ENCODE measurements at places on chromosomes 11 and 22.
A peak's percentile ranks its signal among the peaks of the same experiment; 100 is the strongest.

DNA sequence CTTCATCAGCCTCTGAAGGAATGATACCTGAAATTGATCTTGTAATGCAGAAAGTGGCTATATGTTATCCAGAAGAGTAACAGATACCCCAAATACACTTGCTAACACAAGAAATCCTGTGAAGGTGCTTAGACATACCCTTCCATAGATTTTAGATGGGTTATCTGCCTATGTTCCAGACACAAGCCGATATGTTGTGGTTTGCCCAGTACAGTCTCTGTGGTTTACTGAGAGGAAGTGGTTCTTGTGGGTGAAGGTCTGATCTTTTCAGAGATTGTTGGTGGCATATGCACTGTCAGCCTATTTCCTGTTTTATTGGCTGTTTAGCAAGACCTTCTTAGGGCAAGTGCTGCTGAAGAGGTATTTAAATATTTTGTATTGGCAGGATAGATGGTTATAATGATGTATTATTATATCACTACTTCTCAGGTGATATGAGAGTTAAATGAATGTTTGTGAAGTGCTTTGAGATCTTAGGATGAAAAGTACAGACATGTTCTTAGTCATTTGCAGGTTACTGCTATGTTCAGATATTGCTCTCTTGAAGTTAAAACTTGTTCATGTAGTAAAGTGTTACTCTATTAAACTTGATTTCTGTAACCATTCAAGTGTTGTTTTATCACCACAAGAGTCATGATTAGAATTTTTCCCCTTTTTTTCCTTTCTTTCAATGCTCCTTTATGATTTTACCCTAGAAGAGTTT lies 8.2 kb downstream of the ARHGEF12 start:
- no peak for DNase-seq

- no peak for DNase-seq
These were observed 62.7 kb downstream of the STK33 start for GRCh38 chr11:8531312-8531711.

GRCh38 chr11:19243613-19244012 lies 2.9 kb upstream of the E2F8 start:
- DNase-seq, result no peak

DNA sequence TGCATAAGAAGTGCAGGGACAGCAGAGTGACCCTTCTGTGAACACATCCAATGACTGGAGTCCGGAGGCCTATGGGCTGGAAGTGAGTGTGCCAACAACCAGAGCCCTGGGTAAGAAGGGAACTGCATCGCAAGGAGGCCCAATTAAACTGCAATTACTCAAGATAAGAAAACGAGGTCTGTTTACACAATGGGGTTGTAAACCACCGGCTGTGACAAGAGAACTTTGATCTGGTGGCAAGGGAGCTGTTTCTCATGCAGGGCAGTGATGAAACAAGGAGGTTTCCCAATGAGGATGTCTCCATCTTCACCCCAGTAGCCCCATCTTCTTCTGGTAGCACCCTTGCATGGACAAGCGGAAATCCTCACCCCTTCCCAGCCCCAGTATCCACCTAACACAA lies 21.5 kb downstream of the ETS1 start:
- DNase-seq, result no peak

DNA sequence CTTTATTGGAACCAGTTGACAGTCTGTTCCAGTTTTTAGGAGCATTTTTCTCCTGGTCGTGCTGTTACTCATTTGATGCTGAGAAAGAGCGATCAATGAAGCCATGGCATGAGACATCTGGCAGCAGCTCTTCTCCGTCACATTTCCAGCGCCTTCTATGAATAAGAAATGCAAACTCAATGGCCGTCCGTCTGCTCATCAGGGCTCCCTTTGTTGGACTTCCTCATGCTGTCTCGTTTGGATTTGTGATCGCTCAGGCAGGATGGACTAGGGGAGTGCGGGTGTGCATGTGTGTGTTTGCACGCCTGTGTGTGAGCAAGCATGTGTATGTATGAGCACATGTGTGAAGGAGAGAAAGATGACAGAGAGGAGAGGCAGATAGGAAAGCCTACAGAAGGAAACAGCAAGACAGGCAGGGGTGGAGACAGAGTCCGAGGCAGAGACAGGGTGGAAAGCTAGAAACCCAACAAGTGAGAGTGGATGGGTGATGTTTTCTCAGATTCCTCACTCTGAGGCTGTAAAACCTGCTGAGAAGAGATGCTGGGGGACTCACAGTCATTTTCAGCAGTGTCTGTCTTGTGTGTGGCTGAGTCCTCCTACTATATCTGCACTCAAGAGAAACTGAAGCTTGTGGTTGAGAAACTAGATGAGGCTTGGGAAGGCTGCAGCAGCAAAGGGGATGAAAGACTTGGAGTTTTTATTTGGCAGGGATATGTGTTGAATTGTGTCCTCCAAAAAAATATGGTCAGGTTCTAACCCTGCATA lies 56.0 kb upstream of the CLMP start:
- DNase-seq, result no peak

- DNase-seq, result no peak
These were observed 5.2 kb downstream of the MAML2 start for GRCh38 chr11:96337541-96338431.

DNA sequence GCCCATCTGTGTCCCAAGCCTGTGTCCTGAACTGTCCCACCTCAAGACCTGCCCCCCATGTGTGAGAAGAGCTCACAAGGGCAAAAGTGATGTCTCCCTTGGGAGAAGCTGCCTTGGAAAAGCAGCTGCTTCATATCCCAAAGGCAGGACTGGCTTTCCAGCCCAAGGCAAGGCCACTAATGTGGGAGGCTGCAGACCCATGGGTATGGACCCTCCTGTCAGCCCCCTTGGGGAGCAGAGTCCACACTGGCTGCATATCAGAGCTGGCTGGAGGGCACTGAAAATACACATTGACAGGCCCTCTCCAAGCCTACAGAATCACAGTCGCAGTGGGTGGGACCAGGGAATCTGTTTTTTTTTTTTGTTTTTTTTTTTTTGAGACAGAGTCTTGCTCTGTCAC lies 2.7 kb downstream of the PELI3 start:
- no peak for DNase-seq

DNA sequence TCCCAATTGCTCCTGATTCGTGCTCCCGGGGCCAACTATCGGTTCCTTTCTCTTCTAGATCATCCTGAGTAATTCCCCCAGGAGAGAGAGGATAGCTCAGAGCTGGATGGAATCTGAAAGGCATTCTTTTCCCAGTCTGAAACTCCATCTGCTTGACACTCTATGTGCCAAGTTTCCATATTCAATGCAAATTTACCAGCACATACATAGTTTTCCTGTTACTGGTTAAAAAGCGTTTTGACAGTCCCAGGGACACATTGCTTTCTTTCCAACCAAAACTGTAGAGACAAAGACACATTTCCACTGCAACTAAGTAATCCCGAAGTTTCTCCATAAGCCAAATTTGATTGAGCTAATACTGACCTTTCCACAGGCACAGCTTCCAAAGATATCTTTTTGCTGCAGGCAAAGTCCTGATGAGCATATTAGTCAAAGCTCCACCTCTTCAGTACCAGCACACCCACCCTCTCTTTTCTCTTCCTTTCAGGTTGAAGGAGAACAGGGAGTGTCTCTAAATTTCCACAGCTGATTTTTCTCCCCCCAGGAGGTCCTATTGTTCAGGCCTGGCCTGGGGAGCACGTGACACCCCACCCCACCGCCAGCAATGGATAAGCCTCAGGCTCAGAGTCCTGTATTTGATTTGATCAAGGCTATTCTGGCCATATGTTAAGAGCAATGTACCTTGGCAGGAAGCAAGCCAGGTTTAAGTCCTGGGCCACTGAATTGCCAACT lies 9.7 kb upstream of the ANKK1 start:
- no peak for DNase-seq

- no peak for DNase-seq
These were observed 157.6 kb upstream of the BLID start for GRCh38 chr11:122273476-122274191.

DNA sequence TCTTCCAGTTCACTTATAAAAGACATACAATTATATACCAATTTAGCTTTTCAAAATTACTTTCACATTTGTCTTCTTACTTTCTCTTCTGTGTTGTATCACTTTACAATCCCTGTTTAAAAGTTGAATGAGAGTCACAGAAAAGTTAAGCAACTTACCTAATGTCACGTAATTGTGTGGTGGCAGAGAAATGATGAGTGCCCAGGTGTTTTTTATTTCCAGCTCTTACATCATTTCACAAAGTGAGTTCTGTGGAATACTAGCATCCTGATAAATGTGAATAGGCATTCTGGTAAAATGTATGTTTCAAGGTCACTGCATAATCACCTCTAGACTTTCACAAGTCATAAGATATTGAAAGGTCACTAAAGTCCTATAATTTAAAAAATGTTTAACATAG lies 133.0 kb upstream of the FIBIN start:
- no peak for DNase-seq

DNA sequence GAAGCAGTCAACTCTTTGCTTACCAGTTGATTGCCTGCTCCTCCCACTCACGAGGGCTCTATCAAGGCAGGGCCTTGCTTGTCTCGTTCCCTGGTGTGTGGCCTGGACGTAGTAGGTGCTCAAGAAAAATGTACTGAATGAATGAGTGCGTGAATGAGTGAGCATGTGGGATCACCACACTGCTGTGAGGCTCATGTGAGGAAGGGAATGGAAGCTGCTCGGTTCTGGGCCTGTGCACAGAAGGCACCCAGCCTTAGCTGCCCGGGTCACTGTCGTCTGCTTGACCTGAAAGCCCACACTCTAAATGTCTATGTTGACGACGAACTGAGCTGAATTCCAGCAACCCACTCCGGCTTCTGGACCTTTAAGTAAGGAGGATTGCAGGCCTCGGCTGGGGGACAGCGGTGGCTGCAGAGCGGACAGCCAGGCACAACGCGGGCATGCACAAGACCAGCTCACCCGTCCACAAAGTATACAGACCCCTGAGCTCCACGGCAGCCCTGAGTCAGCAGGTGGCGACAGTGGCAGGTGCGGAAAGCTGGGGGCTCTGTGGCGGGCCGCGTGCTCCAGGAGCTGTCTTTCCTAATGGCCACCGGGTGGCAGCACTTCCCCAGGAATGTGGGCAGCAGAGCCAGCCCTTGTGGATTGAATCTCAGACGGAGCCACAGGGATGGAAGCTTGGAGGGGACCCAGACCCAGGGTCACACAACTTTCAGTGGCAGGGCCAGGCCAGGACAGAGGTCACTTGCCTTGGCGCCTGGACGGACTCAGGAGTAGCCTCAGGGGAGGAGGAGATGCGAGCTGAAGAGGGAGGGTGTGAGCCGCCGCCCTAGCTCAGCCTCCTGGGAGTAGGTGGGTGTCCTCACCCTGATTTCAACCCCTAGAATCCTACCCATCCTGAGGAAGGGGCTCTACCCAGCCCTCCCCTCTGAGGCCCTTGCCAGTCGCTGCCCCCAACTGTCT lies 5.0 kb upstream of the PICK1 start:
- DNase-seq, result peak; percentile 90

DNA sequence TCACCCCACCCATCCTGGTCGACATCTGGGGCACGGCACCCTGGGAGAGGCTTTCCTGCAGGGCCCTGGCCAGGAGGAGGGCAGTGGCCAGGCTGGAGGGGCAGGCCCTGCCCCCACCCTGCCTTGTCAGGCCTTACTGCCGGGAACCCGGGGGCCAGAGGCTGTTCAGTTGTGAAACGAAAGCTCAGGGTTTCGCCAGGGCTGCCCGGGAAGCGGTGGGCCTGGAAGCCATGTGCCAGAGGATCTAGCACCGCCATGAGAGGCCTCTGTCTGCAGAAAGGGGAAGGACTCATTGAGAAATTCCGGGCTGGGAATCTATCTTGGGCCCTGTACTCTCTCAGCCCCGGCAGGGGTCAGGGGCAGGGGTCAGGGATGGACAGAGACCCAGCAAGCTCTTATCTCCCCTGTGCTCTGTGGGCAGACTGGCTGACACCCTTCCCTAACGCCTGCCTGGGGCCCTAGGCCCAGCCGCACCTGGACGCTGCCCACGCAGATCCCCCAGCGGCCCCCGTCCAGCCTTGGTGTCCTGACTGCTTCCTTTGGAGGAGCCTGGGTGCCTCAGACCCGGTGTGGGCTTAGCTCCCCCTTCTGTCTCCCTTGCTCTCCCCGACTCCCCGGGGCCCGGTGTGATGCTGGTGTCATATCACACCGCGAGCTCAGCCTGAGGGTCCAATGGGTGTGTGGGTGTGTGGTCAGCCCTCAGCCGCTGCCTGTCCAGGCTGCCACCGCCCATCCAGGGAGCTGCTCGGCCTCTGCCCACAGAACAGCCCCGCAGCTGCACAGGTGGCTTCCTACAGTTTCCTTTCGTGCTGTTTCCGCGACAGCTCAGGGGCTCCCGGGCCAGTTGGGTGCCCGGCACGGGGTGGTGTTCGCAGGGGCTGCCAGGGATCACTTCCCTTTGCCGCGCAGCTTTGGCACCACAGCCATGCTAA lies 6.5 kb downstream of the PIM3 start:
- DNase-seq, result peak; percentile 71

GRCh38 chr11:76604081-76604625 lies 66.4 kb downstream of the LRRC32 start:
- no peak for DNase-seq

DNA sequence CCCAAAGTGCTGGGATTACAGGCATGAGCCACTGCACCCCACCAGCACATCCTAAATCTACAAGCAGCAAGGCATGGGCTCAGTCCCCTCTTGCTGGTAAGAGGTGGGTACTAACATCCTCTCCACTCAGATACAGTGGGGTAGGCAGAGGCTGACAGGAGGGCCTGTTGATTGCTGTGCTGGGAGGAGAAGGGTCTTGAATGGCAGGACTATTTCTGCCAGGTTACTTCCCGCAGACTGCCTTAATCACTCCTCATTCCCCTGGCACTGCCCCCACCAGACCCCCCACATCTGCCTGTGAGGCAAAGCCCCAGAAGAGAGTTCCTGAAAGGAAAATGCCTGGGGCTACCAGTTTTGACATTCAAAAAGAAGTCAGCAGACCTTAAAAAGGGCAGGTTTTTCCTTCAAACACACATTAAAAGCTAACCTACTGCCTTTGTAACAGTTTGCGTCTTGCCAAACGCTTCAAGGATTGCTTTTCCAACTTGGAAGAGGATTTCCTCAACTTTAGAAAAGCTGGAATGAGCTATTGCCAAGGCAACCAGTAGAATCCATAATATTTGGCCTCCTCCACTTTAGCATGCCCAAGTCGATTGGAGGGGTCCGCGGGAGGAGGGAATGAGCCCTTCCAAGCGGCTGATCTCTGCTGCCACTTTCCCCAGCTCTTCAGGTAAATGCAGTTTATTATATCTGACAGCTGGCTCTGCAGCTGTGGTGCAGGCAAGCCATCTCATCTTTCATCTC lies 62.0 kb downstream of the FDX1 start:
- DNase-seq, result no peak

Measured in activated CD8-positive, alpha-beta memory T cell treated with anti-CD3 and anti-CD28 coated beads for 24 hours (primary cell).